ENCODE measurements at places on chromosomes 4 and X. TPM values are rescaled to one million over a fixed set of nuclear protein-coding genes. Genes with fewer than 3 reads are reported as not detected.

The USP17L12 gene
- not detected for total RNA-seq

The UGT2B15 gene
- total RNA-seq: not detected

The SRPX2 gene
- total RNA-seq: 5.1 TPM

The ANXA10 gene
- total RNA-seq: not detected

The S100G gene
- not detected for total RNA-seq

The ZNF630 gene
- 0.48 TPM for total RNA-seq

The ADH7 gene
- total RNA-seq: not detected

The ASB9 gene
- 1.3 TPM for total RNA-seq

The CT45A5 gene
- total RNA-seq: not detected

The GCNA gene
- 7.5 TPM for total RNA-seq
